ENCODE measurements at places on chromosomes 3 and 15.

- DNase-seq = no peak
Measured at GRCh38 chr3:142987080-142987700, 14.2 kb upstream of the U2SURP start.

DNA sequence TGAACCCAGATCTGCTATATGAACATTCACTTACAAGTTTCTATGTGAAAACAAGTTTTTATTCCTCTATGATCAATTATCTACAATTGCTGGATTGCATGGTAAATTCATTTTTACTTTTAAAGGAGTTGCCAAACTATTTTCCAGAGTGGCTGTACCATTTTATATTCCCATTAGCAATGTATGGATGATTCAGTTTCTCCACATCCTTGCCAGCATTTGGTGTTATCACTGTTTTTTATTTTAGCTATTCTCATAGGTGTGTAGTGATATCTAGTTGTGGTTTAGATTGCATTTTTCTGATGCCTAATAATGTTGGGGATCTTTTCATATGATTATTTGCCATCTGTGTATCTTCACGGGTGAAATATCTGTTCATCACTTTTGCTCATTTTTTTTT, 78.3 kb downstream of the APBA2 start:
- no peak for DNase-seq

DNA sequence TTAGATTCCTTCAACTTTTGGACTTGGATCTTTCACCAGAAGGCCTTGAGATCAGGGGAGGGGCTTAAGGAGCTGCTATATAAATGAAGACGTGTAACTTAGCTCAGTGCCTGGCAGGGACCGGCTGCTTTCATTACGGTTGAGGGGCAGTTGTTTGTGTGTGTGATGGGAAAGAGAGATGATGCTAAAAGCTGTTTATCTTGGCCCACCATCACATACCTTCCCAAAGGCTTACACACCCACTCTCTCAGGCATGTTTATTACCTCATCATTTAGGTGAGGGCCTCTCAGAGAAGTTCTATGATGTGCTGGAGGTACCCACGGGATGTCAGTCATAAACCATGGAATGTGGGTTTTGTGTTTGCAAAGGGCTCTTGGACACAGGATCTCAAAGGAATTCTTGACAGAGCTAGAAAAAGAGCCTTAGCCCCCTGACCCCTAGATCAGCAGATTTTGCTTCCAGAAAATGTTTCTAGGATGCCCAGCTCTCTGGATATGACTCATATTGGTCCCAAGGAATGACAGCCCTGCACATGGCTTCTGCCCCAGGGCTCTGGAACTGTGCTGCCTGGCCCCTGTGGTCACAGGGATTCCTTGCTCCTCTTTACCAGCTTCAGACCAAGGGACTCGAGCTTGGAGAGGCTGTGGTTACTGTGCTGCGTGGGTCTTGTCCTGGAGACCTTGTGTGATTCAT, 15.9 kb upstream of the SMAD3 start:
- DNase-seq = no peak

DNA sequence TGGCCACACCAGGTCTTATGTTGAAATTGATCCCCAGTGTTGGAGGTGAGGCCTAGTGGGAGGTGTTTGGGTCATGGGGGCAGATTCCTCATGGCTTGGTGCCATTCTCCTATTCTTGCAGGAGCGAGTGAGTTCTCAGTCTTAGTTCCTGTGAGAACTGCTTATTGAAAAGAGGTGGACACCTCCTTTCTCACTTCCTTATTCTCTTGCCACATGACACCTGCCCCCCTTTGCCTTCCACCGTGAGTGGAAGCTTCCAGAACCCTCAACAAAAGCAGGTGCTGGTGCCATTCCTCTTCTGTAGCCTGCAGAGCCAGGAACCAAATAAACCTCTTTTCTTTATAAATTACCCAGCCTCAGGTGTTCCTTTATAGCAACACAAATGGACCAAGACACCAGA, 318.1 kb upstream of the MCTP2 start:
- no peak for DNase-seq

DNA sequence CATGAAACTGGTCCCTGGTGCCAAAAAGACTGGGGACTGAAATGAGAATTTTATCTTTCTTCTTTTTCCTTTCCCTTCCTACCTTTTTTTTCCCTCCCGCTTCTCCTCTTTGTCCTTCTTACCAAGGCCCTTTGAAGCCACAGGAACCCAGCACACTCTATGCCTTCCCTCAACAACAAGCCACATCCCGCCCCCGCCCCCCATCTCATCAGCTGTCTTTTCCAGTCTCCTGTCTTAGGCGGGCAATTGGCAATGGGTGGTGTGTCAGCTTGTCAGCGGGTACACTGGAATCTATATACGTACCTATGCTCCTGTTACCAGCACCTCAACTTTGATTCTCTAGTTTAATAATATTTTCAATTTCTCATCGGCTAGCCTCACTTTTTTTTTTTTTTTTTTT, 56.3 kb upstream of the CHD2 start:
- DNase-seq = no peak

- peak; percentile 71 for DNase-seq
Measured at GRCh38 chr15:51793521-51794305, 35.7 kb upstream of the TMOD3 start.

GRCh38 chr3:129104051-129104450, 17.6 kb downstream of the RAB43 start:
- no peak for DNase-seq

DNA sequence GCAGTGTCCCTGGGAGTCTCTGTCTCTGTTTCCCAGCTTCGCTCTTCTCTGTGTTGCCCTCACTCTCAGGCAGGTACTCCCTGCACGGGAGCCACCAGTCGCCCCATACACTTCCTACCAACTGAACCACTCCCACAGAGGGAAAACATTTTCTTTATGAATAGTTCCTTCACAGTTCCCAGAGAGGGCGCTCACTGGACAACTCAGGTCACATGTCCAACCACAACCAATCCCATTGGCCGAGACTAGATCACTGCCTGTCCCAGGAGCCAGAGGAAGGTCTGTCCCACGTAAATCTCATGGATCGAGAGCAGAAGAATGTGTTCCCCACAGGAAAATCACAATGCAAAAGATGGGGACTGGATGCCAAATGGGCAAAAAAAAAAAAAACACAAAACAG, 26.1 kb downstream of the GRK7 start:
- DNase-seq = no peak

DNA sequence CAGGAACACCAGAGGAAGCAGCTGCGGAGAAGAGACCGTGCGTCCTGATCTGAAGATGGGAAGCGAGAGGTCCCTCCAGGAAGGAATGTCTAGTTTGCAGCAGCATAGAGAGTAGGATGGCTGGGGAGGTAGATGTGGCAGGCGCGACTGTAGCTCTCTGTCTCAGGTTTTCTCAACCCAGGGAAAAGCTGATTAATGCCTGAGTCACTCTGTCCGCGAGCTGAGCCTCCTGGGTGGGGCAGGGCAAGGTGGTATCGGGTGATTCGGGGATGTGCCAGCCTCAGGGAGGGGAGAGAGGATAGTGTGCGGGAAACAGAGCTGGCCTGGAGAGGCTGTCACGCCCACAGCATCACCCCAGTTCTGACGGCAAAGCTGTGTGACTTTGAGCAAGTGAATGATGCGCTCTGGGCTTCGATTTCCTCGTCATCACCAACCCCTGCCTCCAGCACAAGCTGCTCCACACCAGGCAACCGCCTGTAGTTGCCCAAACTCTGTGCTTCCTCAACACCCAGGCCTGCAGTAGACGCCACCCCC, 28.4 kb downstream of the CPN2 start:
- DNase-seq = no peak

GRCh38 chr3:152206243-152206760, 62.4 kb upstream of the MBNL1 start:
- DNase-seq = no peak

- DNase-seq = no peak
Measured at GRCh38 chr15:73794443-73795133, 41.4 kb upstream of the INSYN1 start.
